ENCODE measurements at places on chromosomes 5 and 9. TPM values are rescaled to one million over a fixed set of nuclear protein-coding genes. Genes with fewer than 3 reads are reported as not detected.

Gene QRFP
- not detected for total RNA-seq

Gene SUB1
- 634 TPM for total RNA-seq

DNA sequence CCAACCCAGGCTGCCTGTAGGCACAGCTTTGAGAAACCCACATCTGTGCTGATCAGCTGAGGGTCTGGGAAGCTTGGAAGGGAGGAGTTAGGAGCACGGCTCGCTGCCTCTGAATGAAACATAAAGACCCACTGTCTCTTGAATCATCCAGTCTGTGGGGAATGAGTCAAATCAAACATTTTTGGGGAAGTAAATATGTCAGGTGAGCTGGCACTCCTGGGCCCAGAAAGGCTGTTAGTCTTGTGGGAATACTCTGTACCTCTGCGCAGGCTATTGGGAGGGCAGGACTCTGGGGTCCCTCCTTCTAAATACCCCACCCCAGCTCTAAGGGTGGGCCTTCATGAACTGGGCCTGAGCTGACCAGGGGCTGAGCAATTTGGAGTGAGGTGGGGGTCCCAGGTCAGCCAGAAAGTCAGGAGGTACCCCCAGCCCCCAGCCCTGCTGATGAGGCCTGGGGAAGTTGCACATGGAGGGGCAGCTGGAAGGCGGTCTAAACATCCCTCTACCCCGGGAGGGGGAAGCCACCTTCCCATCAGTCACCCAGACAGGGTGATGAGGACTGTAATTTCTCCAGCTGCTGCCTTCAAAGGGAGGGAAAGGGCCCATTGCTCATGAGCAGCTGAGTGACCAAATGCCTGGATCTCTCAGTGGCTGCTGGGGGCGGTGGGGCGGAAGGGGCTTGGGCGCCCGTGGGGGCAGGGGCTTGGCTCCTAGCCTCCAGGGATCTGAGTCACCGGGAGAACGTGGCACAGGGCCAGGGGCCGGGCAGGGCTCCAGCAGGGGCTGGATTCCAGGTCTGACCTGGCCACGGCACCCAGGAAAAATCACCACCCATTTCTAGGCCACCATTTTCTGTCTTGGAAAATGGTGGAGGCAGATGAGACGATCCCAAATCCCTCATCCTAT, 10.8 kb downstream of the FIBCD1 start:
- DNase-seq: peak; percentile 65

- no peak for DNase-seq
These were observed 13.4 kb upstream of the CREBRF start for GRCh38 chr5:173042763-173043107.
